ENCODE measurements at places on chromosomes 12 and 14. TPM values are rescaled to one million over a fixed set of nuclear protein-coding genes. Genes with fewer than 3 reads are reported as not detected.

KRT77 gene
- total RNA-seq, result not detected

GALNT9 gene
- total RNA-seq, result 2.2 TPM

LRP1-AS gene
- not detected for total RNA-seq

CYP46A1 gene
- 1.4 TPM for total RNA-seq

NGB gene
- total RNA-seq, result not detected

C12orf54 gene
- not detected for total RNA-seq

POTEM gene
- total RNA-seq, result not detected

ATL1 gene
- 0.81 TPM for total RNA-seq

RERGL gene
- not detected for total RNA-seq

MIPOL1 gene
- 3.2 TPM for total RNA-seq

SYNE3 gene
- total RNA-seq, result 15.9 TPM

CEBPE gene
- total RNA-seq, result not detected

All from cardiac atrium fibroblast (primary cell).